ENCODE measurements at places on chromosomes 2 and 18. TPM values are rescaled to one million over a fixed set of nuclear protein-coding genes. Genes with fewer than 3 reads are reported as not detected.

DNA sequence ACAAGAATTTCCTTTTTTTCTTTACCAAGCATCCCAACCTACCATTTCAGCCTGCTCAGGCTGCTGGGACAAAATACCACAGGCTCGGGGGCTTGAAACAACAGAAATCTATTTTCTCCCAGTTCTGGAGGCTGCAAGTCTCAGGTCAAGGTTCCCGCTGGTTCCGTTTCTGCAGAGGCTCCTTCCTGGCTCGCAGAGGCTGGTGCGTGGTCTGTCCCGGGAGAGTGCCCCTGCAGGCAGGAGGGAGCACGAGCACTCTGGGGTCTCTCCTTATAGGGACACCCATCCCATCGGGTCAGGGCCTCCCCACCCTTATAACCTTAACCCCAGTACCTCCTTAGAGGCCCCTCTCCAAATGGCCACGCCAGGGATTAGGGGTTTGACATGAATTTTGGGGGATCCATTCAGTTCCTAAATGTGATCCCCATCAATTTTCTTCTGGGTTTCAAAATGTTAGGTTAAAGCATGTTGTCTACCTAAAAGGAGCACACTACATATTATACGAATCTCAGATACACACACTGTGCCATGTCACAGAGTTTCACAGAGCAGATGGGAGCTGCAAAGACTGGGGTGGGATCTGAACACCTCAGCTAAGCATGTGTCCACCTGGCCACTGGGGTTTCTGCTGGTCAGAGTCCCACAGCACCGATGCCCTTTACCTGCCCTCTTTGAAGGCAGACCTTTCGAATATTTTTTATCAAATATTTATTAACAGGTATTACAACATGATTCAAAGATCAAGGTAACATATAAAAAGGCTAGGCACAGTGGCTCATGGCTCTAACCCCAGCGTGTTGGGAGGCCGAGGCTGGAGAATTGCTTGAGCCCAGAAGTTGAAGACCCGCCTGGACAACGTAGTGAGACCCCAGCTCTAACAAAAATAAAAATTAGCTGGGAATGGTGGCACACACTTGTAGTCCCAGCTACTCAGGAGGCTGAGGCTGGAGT, 17.6 kb upstream of the ADI1 start:
- peak; percentile 46 for DNase-seq

DNA sequence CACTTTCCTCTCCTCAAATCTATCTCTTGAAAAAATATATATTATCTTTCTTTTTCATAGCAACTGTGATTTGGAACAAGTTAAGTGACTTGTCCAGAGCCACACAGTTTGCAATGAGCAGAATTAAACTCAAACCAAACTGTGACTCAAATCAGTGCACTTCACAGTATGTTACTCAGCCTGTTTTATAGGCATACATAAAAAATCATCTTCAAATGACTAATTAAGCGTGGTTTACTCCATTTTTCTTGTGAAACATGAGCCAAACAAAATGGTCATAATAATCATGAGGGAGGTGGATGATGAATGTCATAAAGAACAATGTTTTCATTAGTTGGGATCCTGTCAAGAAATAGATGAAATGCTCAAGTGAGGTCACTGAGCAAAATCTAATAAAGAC, 6.1 kb upstream of the CCDC178 start:
- DNase-seq: no peak

DNA sequence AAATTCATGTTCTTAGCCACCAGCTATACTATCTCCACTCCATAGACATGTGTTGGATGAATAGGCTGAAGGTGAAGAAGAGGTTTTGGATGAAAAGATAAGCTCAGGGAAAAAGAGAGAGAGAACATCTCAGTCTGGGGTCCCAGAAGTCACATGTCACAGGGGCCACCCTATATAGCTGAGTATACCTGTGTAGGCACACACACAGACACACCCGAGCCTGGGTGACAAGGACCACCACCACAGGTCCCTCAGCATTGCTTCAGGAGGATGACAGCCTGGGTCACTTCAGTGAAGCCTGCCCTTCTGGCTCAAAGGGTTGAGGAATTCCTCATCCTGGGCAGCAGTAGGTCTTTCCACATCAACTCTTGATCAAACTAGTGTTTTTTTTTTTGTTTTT, 56.2 kb downstream of the POLR1A start:
- no peak for DNase-seq

Gene ADAM17
- 25.6 TPM for polyA plus RNA-seq

Gene MSH6
- 44.0 TPM for polyA plus RNA-seq
